ENCODE measurements at places on chromosomes 2 and 18.

DNA sequence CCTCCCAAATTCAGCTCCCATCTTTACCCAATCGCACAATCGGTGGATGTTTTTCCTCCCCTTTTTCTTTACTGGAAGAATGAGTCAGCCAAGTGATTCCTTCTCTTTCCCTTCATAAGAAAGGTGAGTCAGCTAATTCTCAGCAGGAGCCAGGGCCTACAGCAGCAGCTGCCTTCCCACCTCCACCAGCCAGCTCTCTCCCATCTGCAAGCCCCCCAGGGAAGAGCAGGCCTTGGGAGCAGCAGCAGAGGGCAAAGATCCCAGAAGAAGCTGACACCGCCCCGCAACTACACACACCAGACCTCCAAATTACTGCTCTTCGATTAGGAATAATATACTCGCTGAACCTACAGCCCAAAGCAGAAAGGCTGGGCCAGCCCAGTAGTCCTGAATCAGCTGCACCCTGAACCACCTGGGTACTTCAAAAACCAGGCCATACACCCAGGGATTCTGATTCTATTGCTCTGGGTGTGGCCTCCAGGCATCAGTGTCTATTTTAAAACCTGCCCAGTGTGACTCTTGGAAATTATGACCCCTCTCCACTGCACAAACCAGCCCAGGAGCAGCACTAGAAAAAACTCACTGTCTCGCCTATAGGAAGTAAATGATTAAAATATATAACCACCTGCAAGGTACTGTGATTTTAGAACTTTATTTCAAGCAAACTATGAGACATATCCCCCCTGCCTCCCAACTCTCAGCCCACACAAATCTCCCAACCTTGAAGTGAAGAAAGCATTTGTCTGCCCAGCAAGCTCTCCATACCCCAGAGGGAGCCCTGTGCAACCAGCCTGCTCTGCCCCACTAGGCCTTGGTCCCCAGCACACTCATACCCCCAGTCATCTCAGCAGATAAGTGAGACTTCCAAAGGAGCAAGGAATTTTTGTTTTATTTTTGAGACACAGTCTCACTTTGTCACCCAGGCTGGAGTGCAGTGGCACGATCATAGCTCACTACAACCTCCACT lies 7.3 kb downstream of the SFXN5 start:
- DNase-seq: no peak

GRCh38 chr18:27184115-27185024 lies 738 bp downstream of the CHST9 start:
- no peak for DNase-seq

DNA sequence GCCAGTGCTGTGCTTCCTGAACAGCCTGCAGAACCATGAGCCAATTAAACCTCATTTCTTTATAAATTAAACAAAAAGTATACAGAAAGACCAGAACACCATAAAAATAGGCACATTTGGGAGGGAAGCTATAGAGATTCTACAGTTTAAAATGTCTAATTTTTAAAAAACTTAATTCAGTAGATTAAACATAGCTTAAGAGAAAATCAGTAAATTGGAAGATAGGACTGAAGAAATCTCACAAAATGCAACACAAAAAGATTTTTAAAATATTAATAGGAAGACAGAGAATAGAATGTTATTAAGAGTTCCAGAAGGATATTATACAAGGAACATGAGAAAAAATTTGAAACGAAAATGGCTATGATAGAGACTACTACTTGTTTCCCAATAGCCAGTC lies 90.5 kb upstream of the SPTBN1 start:
- no peak for DNase-seq

DNA sequence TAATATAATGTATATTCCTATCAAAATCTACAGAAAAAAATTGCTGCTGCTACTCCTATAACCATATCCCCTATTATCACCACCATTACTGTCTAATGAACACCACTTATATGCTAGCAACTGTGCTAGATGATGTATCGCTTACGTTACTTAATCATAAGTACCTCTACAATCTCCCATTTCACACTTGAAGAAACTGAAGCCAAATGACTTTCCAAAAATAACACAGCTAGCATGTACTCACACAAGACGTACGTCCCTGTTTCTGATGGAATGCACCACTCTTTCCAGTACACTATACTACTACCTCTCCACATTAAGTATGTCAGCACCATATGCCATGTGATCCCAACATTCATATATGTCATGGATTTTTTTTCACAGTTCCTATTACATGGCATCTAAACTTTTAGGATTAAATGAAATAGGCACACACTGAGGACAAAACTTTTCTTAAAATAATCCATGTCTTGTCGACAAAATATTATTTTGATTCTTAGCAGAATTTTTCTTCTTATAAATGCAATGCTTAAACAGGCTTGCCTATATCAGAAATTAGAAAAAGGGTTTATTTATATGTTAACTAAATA lies 112.8 kb downstream of the NBAS start:
- no peak for DNase-seq

GRCh38 chr18:29608982-29609381 lies 1432.1 kb upstream of the CDH2 start:
- DNase-seq: no peak

GRCh38 chr2:27681841-27682240 lies 18.2 kb downstream of the SLC4A1AP start:
- DNase-seq: no peak

DNA sequence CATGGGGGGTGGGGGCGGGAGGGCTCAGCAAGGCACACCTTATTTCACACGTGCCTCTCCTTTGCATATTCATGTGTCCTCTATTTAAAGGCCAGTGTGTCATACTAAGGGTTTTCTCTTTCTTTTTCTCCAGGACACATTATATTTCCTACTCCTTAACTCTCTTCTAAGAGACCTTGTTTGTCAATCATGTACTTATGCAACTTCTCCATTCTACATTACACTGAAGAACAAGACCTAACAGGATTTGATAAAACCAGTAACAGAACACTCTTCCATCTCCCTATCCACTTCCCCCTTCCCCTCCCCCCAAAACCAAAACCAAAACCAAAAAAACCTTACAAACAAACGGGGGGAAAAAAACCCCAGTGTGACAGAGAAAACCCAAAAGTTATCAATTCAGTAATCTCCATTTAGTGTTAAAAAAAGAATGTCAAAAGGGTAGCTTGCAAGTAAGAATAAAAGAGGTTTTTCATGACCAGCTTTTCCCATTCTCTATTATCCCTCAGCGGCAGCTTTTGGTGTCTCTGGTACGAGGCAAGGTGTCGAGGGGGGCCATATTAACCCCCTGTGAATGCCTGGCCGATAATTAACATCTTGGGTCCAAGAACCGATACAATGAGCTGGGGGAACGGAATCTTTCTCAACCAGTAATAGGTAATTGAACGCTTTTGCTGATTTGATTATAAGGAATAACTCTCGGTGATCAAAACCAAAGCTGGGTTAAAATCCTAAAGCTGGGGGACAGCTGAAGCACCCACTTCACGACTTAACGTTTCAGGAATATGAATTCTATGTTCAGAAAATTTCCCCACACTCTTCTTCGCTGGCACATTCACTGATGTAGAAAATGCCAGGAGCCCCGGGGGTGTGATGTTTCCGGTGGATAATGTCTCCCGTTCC lies 191.0 kb upstream of the TCF4 start:
- no peak for DNase-seq

- DNase-seq: no peak
These were observed 6.9 kb upstream of the ZEB2 start for GRCh38 chr2:144526831-144527230.

DNA sequence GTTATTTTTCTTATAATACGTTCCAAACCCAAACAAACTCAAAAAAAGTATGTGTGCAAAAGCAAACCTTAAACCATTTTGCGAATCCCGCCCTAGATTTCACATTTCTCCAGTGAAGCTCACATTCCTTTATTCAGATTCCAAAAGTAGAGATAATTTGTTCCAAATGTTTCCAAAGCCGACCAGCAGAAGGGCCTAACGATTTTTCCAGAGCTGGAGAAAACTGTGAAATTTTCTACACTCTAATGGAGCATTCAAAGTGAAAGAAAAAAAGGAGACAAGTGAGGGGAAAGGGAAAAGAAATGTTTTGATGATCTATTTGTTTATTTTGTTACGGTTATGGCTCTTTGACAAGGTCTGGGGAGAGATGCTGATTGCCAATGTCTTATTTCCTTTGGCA lies 286.5 kb upstream of the SLC14A2 start:
- no peak for DNase-seq

DNA sequence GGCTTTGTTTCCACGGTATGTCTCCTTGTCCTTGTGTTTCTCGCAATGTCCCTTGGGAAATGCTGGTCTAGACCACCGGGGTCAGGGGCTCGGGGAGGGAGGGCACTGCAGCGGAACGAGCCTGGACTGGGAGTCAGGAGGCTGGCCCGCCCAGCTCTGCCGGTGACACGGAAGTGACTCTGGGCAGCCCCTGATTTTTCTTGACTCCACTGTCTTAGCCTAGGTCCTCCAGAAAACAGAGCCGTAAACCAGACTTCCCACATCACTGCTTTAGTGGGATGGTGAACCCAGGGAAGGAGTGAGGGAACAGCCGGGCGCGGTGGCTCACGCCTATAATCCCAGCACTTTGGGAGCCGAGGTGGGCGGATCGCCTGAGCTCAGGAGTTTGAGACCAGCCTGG lies 144.2 kb downstream of the ASB1 start:
- DNase-seq: no peak

GRCh38 chr2:50773211-50773932 lies 258.6 kb downstream of the NRXN1 start:
- no peak for DNase-seq

- no peak for DNase-seq
These were observed 75.6 kb downstream of the TPO start for GRCh38 chr2:1488851-1489250.

DNA sequence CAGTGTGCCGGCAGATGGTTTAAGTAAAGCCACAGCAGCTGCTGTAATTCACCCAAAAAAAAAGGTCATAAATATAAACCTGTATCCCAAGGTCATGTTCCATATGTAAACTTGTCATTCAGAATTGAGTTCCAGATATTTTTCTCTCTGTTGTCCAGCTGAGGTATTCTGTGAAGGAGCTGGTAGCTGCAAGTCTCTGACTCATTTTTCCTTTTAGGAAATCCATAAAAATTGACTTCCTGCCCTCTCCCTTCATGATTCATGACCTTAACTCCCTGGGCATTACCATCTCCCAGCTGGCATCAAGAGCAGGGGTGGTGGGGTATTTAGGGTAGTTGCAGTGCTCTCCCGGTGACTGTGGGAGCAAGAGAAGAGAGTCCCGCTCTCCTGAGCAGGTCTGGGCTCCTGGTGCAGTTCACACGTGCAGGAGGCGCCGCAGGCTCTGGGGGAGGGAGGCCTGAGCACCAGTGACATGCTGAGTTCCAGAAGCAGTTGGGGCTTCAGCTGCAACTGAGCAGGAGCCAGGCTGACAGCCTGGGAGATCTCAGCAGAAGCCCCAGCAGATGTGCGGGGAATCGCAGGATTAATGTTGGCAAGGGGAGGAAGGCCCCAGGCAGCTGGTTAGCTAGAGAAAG lies 192.6 kb downstream of the MGAT5 start:
- no peak for DNase-seq

- no peak for DNase-seq
These were observed 117.2 kb upstream of the KLF7 start for GRCh38 chr2:207282916-207283315.

DNA sequence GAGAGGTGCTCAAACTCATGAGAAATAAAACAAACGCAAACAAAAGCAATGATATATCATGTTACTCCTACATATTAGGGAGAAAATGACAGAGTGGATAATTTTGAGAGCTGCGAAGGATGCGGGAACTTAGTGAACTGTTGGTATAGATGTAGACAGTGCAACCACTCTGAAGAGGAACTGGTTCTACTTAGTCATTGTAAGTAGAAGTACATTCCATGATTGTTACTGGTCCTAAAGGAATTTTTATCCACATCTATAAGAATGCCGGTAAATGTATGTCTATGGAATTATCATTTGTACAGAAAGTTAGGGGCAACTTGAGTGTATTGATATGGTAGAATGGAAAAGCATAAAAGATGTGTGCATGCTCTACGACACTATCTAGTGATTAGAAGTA lies 1238.4 kb downstream of the LRP1B start:
- DNase-seq: no peak

DNA sequence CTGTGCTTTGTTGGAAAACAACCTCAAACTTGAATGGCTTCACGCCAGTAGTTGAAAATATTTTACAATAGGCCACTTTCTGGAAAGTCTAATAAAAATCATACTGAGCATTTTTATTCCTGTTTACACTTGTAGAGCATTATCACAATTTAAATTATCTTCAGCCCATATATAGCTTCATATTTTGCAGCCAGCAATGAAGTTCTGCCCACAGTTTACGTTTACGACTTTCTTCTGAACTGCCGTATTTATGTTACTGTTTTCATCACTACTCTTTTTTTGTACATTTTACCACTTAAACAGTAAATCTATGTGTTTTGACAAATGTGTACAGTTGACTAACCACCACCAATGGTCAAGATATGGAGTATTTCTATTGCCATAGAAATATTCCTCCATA lies 86.2 kb downstream of the COPS8 start:
- no peak for DNase-seq

DNA sequence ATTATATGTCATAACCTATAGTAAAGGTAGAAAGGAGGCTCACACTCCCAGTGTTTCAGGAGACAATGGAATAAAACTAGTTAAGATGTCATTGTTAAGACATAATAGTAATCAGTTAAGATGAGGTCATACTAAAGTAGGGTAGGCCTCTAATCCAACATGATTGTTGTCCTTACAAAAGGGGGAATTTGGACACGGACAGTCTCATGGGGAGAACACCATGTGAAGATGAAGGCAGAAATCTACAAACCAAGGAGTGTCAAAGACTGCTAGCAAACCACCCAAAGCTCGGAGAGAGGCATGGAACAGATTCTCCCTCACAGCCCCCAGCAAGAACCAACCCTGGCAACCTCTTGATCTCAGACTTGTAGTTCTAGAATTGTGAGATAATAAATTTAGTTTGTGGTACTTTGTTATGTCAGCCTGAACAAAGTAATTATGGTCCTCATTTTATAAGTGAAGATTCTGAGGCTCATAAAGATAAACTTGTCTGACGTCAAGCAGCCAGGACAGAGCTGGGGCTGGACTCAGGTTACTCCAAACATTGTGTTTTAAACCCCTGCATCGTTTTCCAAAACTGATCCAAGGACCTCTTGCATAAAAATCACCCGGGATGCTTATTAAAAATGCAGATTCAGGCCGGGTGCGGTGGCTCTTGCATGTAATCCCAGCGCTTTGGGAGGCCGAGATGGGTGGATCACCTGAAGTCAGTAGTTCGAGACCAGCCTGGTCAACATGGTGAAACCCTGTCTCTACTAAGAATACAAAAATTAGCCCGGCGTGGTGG lies 47.8 kb downstream of the CCDC195 start:
- no peak for DNase-seq

DNA sequence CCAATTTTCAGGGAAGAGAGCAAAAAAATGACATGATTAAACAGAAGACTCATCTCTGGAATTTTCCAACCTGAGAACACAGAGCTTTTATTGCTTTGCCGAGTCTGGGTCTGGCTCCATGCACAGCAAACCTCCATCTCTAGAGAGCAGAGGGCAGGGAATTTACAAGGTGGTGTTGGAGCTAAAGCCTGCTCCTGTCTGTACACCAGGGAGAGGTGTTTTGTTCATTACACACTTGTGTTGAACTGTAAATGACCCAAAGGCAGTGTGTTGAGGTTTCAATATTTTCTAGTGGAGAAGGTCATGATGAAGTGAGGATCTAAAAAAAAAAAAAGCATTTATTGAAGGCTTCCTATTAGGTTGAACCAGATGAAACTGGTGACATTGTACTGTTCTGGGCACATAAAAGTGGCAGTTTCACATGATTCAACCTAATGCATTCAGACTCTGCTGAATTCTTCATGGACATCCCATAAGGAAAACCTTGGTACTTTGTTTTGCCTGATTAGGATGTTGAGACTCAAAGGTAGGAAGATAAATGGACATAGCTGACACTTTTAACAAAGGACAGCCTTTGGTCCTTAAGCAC lies 238.3 kb downstream of the CLIP4 start:
- DNase-seq: no peak

GRCh38 chr2:130755256-130756052 lies at the start of gene AMER3:
Gene AMER3 (plus strand): TSS chr2:130755540. CDS start chr2:130762073, 6,533 bp downstream.
- DNase-seq: no peak
